Hindlimb muscle (tissue), 1 donor: ENCODE measurements at places on chromosomes 7 and 10.

DNA sequence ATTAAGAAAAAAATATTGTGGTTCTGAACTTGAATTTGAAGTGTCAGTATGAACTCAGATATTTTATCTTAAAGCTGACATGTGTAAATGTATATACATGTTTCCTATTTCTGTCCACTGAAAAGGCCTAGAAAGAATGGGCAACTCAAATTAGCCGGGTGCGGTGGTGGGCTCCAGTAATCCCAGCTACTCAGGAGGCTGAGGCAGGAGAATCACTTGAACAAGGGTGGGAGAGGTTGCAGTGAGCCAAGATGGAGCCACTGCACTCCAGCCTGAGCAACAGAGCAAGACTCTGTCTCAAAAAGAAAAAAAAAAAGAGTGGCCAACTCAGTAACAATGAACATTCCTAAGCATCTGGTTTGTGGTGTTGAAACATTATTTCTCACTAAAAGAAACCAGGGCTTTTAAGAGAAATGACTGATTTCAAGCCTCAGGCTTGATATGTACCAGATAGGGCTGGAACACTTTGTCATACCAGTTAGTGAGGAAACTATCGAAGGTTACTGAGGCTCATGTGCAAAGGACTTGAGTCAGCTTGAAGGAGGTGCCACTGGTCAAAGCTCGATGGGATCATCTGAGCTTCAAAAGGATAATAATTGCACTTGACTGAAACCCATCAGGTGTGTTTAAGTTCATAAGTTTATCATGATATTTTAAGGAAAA, 40.5 kb downstream of the AOAH start:
- DNase-seq = no peak

- no peak for DNase-seq
Measured at GRCh38 chr7:69898189-69898588, 299.9 kb downstream of the AUTS2 start.

DNA sequence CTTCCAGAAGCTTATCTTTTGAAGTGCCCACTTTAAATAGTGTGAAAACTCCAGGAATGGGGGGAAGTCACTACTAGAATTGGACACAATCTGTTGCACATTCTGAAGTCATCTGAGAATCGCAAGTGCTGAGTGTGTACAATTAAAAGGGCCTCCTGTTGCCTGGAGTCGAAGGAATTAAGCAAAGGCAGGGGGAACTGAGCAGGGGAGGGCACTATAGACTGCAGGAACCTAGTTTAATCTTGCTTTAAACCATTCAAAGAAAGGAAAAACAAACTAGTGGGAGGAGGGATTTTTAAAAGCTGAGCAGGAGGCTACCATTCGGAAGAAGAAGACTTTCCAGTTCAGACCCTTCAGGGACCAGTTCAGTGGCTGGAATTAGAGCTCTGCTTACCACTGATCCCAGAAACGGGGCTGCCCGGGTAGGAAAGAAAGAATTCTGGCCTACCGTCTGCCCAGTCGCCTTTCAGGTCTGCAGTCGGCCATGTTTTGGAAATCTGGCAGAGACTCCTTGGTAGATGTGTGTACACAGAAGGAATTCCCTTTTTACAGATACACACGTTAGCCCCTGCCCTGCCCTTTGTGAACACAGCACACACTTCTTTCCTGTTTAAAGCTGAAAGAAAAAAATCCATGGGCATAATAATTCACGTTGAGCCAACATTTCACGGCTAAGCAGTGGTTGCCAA, 610.6 kb upstream of the FOXK1 start:
- DNase-seq = no peak

- no peak for DNase-seq
Measured at GRCh38 chr10:119502209-119502608, 40.3 kb downstream of the RGS10 start.

DNA sequence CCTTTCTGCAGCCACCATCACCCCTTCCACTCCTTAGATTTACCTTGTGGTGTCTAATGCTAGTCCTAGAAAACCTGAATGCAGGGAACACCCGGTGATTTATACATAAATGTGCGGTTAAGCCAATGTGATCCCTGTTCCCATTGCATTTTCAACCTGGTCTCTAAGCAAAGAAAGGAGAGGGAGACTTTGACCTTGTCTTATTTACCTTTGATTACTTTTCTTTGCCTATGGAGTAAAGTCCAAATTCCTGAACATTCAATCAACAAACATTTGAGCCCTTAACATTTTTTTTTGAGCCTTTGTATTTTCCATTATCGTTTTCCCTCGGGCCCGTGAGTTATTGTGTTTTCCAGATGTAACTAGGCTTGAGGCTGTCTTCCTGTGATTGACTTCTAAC, 233.9 kb downstream of the ZNF248 start:
- no peak for DNase-seq

DNA sequence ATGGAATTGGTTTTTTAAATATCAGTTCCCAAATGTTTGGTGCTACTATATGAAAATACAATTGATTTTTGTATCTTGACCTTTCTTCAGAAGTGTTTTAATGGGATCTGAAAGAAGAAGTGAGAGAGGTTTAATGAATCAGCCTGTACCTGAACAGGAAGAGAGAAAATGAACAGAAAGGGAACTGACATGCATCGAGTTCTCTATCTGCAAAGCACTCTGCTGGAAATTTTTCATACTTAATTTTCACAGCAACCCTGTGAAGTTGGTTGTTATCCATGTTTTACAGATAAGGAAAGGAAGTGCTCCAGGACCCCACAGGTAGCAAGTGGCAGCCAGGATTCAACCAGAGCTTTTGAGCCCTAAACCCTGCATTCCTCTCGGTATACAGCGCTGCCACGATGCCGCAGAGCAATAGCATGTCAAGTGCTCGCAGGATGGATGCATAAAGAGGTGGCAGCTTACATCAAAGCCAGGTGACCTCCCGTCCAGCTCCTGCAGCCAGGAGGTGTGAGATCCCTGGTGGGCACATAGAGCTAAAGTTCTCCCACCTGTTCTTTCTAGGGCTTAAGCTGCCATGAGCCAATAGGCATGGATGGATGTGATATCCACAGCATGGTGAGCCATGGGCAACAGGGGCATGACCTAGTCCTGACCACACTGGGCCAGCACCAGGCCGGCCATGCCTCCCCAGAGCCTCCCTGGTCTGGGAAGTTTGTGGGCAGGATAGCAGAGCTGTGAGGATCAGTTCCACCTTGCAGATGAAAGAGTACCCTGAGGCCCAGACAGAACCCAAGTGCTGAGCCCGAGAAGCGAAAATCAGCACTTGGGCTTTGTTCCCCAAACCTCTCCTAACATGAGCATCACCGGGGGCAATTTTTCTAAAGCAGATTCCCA, 57.2 kb downstream of the CALML3 start:
- no peak for DNase-seq
